Stimulated activated CD4-positive, alpha-beta T cell treated with anti-CD3 and anti-CD28 coated beads, Interleukin-1b, Interleukin-23, amount 100 ng/mL, for 4 hours (primary cell): ENCODE measurements at places on chromosomes 2 and 18.

DNA sequence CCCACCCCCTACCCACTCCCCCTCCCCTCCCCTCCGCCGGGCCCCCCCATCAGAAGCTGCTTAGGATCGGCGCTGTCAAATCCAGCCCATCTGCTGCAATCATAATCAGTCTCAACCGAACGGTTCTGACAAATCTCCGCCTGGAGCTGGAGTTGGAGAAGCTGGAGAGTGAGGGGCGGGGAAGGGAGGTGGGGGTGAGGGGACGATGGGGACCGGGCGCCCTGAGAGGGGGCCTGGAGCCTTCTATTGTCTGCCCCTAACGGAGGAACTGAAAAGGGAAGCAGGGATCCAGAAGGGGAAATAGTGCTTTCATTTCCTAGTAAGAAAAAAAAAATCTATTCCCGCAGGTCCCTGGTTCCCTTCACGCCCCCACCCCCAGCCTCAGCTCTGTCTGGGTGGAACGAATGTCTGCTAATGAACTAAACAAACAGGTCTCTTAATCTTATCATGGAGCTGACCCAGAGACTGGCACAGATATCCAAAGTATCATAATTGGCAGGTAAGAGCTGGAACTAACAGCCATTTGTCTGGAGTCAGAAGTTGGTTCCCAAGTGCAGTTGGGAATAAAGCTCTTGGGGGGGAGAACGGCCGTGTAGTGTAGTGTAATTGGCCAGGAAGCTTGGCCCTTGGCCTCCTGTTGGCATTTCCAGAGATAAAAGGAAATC lies 301.2 kb downstream of the NCKAP5 start:
- DNase-seq = no peak

GRCh38 chr2:25228848-25229278 lies 60.5 kb upstream of the POMC start:
- no peak for DNase-seq

- no peak for DNase-seq
Measured at GRCh38 chr2:182863642-182864041, 2.8 kb downstream of the FRZB start.

- DNase-seq = no peak
Measured at GRCh38 chr2:37993143-37993542, 68.1 kb downstream of the RMDN2 start.

- no peak for DNase-seq
Measured at GRCh38 chr2:138274421-138275291, 226.9 kb upstream of the SPOPL start.

DNA sequence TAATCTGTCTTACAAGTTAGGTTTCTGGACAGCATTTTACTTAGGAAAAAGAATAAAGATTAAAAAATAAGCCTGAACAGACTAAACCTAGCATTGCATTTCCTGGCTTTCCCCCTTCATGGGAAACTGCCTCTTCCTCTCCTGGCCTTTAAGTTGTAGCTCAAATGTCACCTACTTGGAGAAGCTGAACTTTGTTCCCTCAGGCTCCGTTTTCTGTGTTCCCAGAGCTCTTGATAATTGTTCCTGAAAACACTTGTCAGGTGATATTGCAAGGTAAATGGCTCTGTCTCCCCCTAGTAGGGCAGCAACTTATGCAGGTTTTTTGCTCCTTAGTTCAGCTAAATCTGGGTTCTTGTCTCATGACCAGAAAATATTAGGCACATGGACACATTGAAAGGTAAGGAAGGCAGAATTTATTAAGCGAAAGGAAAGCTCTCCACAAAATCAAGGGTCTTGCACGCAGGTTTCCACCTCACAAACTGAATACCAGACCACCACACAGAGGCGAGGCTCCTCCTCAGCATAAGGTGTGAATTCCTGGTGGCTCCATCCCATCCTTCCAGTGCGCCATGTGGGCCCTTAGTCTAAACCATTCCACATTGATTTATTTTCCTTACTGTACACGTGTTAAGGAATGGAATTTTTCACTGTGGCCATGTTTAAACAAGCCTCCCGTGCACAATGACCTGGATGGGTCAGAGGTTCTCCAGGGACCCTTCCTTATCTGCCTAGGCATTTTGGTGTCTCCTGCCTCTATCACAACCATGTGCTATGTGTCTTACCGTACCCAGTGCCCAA lies 229.3 kb downstream of the HNMT start:
- DNase-seq = no peak

DNA sequence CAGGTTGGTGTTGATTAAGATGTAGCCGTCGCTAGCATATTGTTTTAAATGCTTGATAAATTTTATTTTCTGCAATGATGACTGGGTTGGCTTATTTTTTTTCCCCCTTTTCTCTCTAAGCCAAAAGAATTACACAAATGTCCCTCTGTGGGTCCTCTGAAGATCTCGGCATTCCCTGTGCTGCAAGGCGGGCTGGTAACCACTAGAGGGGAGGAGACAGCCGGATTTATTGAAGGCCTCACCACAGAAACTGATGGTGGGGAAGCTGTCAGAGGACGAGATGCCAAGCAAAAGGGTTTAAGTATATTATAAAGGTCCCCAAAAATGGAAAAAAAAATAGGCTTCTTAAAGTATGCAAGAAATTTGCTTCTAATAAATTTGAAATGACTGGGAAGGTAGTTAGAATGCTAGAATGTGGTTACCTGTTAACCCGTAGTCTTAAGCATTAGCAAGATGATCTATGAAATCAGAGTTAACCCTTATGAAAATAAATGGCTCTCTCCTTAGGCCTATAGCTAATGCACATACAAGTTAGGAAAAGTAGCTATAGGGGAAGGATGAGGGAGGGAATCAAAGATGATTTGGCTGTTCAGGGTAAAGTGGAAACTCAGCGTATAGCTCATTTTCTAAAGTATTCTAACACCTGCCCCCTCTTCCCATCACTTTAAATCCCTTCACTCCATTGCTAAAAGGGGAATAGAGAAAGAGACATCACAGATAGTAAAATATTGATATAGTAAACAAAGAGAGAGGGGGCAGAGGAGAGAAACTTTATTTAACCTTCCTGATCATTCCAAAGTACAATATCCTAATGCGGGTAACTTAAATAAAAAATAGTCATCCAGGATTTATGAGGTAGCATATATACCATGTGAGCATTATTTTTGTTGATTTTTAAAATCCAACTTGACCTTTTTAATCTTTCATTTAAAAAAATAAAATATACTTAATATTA lies 894.5 kb upstream of the POU3F3 start:
- no peak for DNase-seq

DNA sequence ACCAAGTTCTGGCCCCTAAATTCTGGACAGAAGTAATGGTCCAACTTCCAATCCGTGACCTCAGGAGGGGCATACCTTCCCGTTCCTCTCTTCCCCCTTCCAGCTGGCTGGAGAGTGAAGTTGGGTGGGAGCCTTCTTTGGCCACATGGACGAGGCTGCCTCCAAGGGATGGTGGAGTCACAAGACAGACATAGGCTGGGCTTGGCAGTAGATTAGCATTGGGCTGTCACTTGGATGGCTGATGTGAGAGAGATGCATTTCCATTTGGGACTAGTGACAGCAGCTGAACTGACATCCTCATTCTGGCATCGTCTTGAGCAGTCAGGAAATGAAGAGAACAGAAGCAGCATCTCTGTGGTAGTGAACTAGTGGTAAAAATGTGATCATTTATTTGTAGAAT lies 12.6 kb downstream of the NT5DC4 start:
- no peak for DNase-seq
